Parietal lobe (tissue), 2 donors: ENCODE measurements at places on chromosomes 2 and 18. TPM values are rescaled to one million over a fixed set of nuclear protein-coding genes. Genes with fewer than 3 reads are reported as not detected.

The TMEM169 gene
- 19.1 TPM for total RNA-seq

The CHRNG gene
- total RNA-seq, result not detected

The ADCYAP1 gene
- total RNA-seq, result 3.1 TPM

The TMEM247 gene
- total RNA-seq, result not detected

The ARHGAP15 gene
- total RNA-seq, result 19.4 TPM

The TYMS gene
- total RNA-seq, result 7.5 TPM

The EPB41L3 gene
- total RNA-seq, result 85.8 TPM

The ATAD2B gene
- total RNA-seq, result 98.3 TPM

The CNOT9 gene
- 53.8 TPM for total RNA-seq

The EML6 gene
- total RNA-seq, result 23.8 TPM

The CTAGE1 gene
- total RNA-seq, result not detected

The RAX gene
- total RNA-seq, result not detected

The MCEE gene
- 16.9 TPM for total RNA-seq

The CARF gene
- total RNA-seq, result 22.5 TPM

The DLX1 gene
- total RNA-seq, result 31.6 TPM

The LIMS3 gene
- total RNA-seq, result 2.5 TPM

The REEP1 gene
- 191 TPM for total RNA-seq

The MATN3 gene
- total RNA-seq, result 1.3 TPM

The IL1R2 gene
- total RNA-seq, result not detected

The SCN3A gene
- 313 TPM for total RNA-seq

The CRYBA2 gene
- total RNA-seq, result not detected

The OSBPL1A gene
- total RNA-seq, result 49.1 TPM

The KCNIP3 gene
- 15.3 TPM for total RNA-seq

The LAMA3 gene
- 6.6 TPM for total RNA-seq

The PROKR1 gene
- 2.8 TPM for total RNA-seq

The PRSS56 gene
- total RNA-seq, result not detected

The PPM1B gene
- 81.1 TPM for total RNA-seq

The PID1 gene
- 36.9 TPM for total RNA-seq

The ANKRD30B gene
- 2.2 TPM for total RNA-seq

The TANC1 gene
- total RNA-seq, result 16.0 TPM

The DSEL gene
- total RNA-seq, result 74.5 TPM

The STEAP3 gene
- not detected for total RNA-seq

The ARHGAP28 gene
- total RNA-seq, result 17.5 TPM

The DLGAP1 gene
- 277 TPM for total RNA-seq

The ANKRD53 gene
- total RNA-seq, result 1.9 TPM

The GNAL gene
- 59.8 TPM for total RNA-seq

The PCARE gene
- total RNA-seq, result not detected

The CIB4 gene
- not detected for total RNA-seq

The FN1 gene
- total RNA-seq, result 128 TPM

The VWC2L gene
- 7.8 TPM for total RNA-seq

The CD28 gene
- total RNA-seq, result under 0.01 TPM

The ITGA4 gene
- total RNA-seq, result 9.4 TPM

The TRPM8 gene
- total RNA-seq, result not detected

The TSGA10 gene
- total RNA-seq, result 25.4 TPM

The DIPK1C gene
- total RNA-seq, result 7.8 TPM

The MAP3K19 gene
- 1.6 TPM for total RNA-seq

The ONECUT2 gene
- 2.5 TPM for total RNA-seq

The SLC19A3 gene
- 3.1 TPM for total RNA-seq
